ENCODE measurements at places on chromosomes 12 and 14. TPM values are rescaled to one million over a fixed set of nuclear protein-coding genes. Genes with fewer than 3 reads are reported as not detected.

Gene CFAP251
- polyA plus RNA-seq: 3.0 TPM

Gene HCFC2
- polyA plus RNA-seq: 18.4 TPM

Gene SMCO2
- polyA plus RNA-seq: 0.37 TPM

Gene CLEC9A
- polyA plus RNA-seq: 0.26 TPM

Gene EML1
- 47.0 TPM for polyA plus RNA-seq

Gene FOXG1
- not detected for polyA plus RNA-seq

Gene C12orf76
- 32.2 TPM for polyA plus RNA-seq

Gene ANKS1B
- 4.1 TPM for polyA plus RNA-seq

Gene ATG101
- polyA plus RNA-seq: 28.3 TPM

Gene CRIP2
- 72.3 TPM for polyA plus RNA-seq

Gene SIX6
- polyA plus RNA-seq: not detected

Gene STON2
- polyA plus RNA-seq: 47.2 TPM

Gene C12orf60
- polyA plus RNA-seq: 5.0 TPM

Gene PMCH
- polyA plus RNA-seq: 0.38 TPM

Gene TRIP11
- 36.3 TPM for polyA plus RNA-seq

Gene DIO3
- polyA plus RNA-seq: 0.14 TPM

Gene FGF6
- polyA plus RNA-seq: not detected

Gene LGALS3
- polyA plus RNA-seq: 26.8 TPM

Gene ZBTB39
- polyA plus RNA-seq: 8.9 TPM

Gene IL26
- not detected for polyA plus RNA-seq

Gene LRTM2
- polyA plus RNA-seq: 0.35 TPM

Gene MON2
- polyA plus RNA-seq: 60.9 TPM

Gene RAPGEF3
- 62.9 TPM for polyA plus RNA-seq

Gene TEX52
- 0.38 TPM for polyA plus RNA-seq

Gene ERP27
- polyA plus RNA-seq: 25.6 TPM

Gene ZBTB42
- polyA plus RNA-seq: 3.9 TPM

Gene USP30
- 24.1 TPM for polyA plus RNA-seq

Gene BIN2
- 2.4 TPM for polyA plus RNA-seq

Gene GLIPR1L2
- 2.6 TPM for polyA plus RNA-seq
